ENCODE measurements at places on chromosomes 1 and 21.

GRCh38 chr1:11837767-11838348 lies 9.7 kb downstream of the NPPA start:
- H3K27ac ChIP-seq, result no peak overlapping the region
- H3K27me3 ChIP-seq, result no peaks in the 10 kb centered on the region
- H3K36me3 ChIP-seq, result peaks cover 6% of the 10 kb centered on the region
- peaks cover 2% of the 10 kb centered on the region for H3K4me1 ChIP-seq
- DNase-seq, result no peak

GRCh38 chr1:25040122-25040685 lies 110.1 kb upstream of the RUNX3 start:
- H3K4me3 ChIP-seq, result no peak overlapping the region
- H3K36me3 ChIP-seq, result peaks cover 4% of the 10 kb centered on the region
- H3K4me1 ChIP-seq, result peaks cover 33% of the 10 kb centered on the region

DNA sequence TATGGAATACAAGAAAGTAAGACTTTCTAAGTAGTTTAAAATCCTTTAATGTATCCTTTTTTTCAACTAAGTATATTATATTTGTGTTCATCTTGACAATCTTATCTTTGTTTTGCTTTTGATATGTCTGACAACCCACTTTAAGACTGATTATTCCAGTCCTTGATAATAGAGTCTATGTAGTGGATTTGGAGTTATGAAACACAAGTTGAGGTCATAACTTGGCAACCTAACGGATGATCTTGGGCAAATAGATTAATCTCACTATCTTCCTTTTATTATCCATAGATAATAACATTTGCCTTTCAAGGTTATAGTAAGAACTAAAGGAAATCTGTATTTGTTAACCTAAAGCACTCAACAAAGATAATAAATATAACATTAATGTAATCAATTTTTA lies 4.8 kb upstream of the GBP2 start:
- H3K36me3 ChIP-seq, result peaks cover 19% of the 10 kb centered on the region
- peaks cover 36% of the 10 kb centered on the region for H3K4me1 ChIP-seq
- H3K4me3 ChIP-seq, result no peak overlapping the region
- H3K27ac ChIP-seq, result no peak overlapping the region
- DNase-seq, result no peak
- H3K27me3 ChIP-seq, result no peaks in the 10 kb centered on the region

- H3K4me3 ChIP-seq, result no peak overlapping the region
- DNase-seq, result no peak
- H3K27ac ChIP-seq, result no peak overlapping the region
- H3K36me3 ChIP-seq, result peaks cover 41% of the 10 kb centered on the region
Observed at GRCh38 chr1:32142446-32143301, 34.8 kb downstream of the KPNA6 start.

DNA sequence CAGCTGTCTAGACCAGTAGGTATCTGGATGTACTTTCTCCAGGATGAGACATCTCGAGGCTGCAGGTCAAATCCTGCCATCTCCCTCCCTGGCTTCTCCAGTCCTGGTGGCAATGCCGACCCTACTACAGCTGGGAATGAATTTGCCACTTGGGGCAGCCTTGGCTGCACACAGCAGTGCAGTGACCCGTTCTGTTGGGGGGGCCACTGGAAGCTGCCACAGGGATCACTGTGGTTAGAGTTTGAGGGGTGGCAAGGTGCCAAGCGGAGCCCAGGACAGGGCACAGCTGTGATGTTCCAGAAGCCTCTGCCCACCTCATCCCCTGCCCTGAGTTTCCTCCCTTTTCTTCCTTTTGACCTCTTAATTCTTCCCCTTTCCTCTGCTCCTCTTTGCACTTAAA lies 17.1 kb downstream of the COL6A2 start:
- H3K4me1 ChIP-seq, result no peaks in the 10 kb centered on the region
- peaks cover 10% of the 10 kb centered on the region for H3K36me3 ChIP-seq
- no peaks in the 10 kb centered on the region for H3K27me3 ChIP-seq
- DNase-seq, result no peak

GRCh38 chr1:154784924-154785531 lies 85.1 kb downstream of the KCNN3 start:
- no peaks in the 10 kb centered on the region for H3K27me3 ChIP-seq
- DNase-seq, result peak; percentile 54
- H3K4me3 ChIP-seq, result peak overlapping the region; percentile 53
- peak overlapping the region; percentile 94 for H3K27ac ChIP-seq
- no peaks in the 10 kb centered on the region for H3K36me3 ChIP-seq

Measured in activated naive CD8-positive, alpha-beta T cell treated with anti-CD3 and anti-CD28 coated beads for 36 hours (primary cell).